ENCODE measurements at places on chromosomes 6 and 20. TPM values are rescaled to one million over a fixed set of nuclear protein-coding genes. Genes with fewer than 3 reads are reported as not detected.

RBPJL gene
- not detected for total RNA-seq

TMEM151B gene
- not detected for total RNA-seq

ADGRB3 gene
- total RNA-seq, result 0.58 TPM

GRM4 gene
- total RNA-seq, result not detected

MICAL1 gene
- 11.6 TPM for total RNA-seq

GINM1 gene
- total RNA-seq, result 32.7 TPM

PPP1R3G gene
- total RNA-seq, result not detected

HCRTR2 gene
- total RNA-seq, result not detected

CALHM6 gene
- 0.80 TPM for total RNA-seq

CST5 gene
- not detected for total RNA-seq

ZNF165 gene
- total RNA-seq, result not detected

TBC1D32 gene
- 0.73 TPM for total RNA-seq

OPRL1 gene
- 0.16 TPM for total RNA-seq

PDE10A gene
- total RNA-seq, result 1.5 TPM

SAMD3 gene
- not detected for total RNA-seq

OOEP gene
- total RNA-seq, result not detected

CNR1 gene
- total RNA-seq, result 9.4 TPM
